Activated CD8-positive, alpha-beta T cell treated with anti-CD3 and anti-CD28 coated beads, Interleukin-2, amount 10 ng/mL, durations not matched to agents 7 days and 5 days (primary cell): ENCODE measurements at places on chromosomes 7 and 10. TPM values are rescaled to one million over a fixed set of nuclear protein-coding genes. Genes with fewer than 3 reads are reported as not detected.

The ERVW-1 gene
- total RNA-seq, result not detected

DNA sequence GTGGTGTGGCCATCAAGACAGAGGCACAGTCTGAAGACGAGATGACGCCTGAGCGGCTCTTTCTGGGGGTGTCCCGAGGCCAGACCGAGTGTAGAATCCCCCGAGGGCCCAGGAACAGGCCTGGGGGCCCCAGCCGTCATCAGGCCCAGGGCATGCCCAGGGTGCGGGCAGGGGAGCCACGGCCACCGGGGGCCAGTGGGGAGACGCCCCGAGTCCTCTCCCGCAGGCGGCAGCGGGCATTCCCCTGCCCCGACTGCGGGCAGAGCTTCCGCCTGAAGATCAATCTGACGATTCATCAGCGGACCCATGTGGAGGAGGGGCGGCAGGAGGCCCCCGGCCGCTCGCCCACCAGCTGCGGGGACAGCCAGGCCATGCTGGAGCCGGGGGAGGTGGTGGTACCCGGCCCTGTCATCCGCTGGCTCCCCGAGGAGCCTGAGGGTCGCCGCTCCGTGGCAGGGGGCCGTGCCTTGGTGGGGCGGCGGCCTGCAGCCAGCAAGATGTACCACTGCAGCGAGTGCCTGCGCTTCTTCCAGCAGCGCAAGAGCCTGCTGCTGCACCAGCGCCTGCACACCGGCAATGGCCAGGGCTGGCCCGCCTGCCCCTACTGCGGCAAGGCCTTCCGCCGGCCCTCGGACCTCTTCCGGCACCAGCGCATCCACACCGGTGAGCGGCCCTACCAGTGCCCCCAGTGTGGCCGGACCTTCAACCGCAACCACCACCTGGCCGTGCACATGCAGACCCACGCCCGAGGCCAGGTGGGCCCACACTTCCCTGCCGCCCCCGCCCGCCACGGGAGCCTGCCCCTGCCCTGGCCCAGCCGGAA, 19.7 kb downstream of the ZNF783 start:
- H3K27me3 ChIP-seq, result no peaks in the 10 kb centered on the region
- H3K36me3 ChIP-seq, result peaks cover 30% of the 10 kb centered on the region
- peaks cover 24% of the 10 kb centered on the region for H3K4me1 ChIP-seq
- no peak overlapping the region for H3K4me3 ChIP-seq
- DNase-seq, result no peak

DNA sequence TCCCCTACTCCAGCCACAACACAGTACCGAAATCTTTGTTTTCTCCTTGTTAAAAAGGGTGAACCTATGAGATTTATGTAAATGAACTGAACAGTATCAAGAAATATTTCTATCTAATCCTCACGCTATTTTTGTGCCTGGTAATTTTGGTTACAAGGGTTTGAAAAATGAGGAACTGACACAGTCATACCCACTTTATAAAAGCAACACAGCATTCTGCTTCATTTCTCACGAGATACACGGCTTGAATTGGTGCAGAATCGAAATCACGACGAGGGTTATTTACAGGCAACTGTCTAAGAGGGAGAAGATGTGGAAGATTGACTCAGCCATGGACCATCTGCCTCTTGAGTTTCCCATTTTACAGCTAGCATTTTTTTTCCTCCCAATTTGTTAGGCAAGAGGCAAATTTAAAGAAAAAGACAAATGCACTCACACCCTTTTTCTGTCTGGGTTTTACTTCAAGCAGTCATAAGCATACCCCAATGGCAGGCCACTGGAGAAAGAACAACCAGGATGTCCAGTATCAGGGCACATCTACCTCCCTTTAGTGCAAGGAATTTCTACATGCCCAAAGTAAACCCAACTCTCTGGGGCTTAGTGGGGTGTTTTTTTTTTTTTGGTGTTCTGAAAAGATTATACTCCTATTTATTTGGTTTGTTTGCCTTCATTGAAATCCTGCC, 108.1 kb downstream of the ITGB8 start:
- H3K4me3 ChIP-seq, result no peak overlapping the region
- no peak for DNase-seq
- H3K36me3 ChIP-seq, result no peaks in the 10 kb centered on the region
- no peaks in the 10 kb centered on the region for H3K27me3 ChIP-seq
- no peaks in the 10 kb centered on the region for H3K4me1 ChIP-seq

The PAX4 gene
- not detected for total RNA-seq
